ENCODE measurements at places on chromosomes 7 and 10.

DNA sequence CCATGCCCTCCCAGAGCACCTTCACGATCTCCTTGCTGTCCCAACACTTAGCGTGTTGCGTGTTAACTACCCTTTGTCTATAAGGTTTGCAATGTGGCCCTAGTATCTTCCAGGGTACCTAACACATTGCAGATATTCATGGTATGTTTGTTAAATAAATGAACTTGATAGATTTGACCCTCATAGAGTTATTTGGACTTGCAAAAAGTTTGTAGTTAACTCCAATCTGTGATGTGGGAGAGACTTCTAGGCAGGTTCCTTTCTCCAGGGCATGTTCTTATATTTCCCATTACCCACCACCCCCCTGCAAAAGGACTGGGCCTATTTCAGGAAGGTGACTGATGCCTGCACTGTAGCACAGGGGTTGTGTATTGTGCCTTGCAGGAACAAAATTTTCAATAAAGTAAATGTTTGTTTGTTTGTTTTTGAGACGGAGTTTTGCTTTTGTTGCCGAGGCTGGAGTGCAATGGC, 612 bp downstream of the HILPDA start:
- peak; percentile 8 for DNase-seq

DNA sequence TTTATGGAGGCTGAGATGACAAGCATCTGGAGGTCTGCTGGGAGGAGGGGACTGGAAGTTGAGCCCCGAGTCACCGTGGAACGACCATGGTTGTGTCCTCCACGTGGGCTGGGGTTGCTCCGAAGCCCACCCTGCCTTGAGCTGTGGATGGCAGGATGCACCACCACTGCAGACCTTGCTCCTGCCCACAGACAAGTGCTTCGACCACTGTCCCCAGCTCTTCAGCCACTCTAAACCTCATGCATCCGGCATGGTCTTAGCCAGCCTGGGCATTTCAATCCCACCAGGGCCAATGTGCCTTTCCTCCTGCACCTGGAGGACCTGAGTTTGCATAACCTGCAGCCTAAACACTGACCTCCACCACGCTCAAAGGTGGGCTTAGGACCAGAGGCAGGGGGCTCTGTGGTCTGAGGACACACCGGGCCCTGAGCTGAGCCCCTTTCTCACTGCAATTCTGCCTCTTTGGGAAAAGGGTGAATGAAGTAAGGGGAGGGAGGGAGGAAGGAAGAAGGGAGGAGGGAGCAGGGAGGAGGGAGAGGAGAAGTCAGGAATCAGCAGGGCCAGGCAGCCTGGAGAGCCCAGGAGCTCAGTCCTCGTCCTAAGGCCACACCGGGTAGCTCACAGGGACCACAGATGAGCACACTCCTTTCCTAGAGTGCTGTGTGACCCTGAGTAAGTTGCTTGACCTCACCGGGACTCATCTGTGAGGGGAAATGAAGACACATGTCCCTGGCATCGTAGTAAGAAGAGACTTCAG, 44.8 kb upstream of the DNAAF5 start:
- no peak for DNase-seq

GRCh38 chr10:95697429-95697828, 3.7 kb upstream of the TCTN3 start:
- DNase-seq: no peak

- DNase-seq: no peak
Measured at GRCh38 chr7:115289971-115290370, 368.1 kb downstream of the MDFIC start.

GRCh38 chr7:120370954-120371353, 98.0 kb downstream of the KCND2 start:
- no peak for DNase-seq

- DNase-seq: no peak
Measured at GRCh38 chr10:50211670-50212069, 39.6 kb downstream of the ASAH2 start.

- no peak for DNase-seq
Measured at GRCh38 chr7:128385988-128386925, 23.5 kb downstream of the IMPDH1 start.

DNA sequence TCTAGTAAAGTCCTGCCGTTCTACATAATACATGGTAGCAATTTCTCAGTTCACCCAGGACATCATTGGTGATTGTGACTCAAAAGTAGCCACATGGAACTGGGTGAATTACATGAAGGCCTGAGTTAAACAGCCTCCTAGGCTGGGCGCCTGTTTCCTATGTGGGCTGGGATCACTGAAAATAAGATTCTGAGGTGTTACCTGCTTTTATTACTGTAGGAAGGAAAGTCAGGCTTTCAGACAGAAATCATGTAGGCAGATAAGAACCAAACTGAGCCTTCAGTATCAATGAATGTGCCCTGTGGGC, 160.4 kb downstream of the CAMK1D start:
- DNase-seq: no peak

GRCh38 chr10:35564341-35564968, 40.7 kb upstream of the GJD4 start:
- DNase-seq: peak; percentile 57

DNA sequence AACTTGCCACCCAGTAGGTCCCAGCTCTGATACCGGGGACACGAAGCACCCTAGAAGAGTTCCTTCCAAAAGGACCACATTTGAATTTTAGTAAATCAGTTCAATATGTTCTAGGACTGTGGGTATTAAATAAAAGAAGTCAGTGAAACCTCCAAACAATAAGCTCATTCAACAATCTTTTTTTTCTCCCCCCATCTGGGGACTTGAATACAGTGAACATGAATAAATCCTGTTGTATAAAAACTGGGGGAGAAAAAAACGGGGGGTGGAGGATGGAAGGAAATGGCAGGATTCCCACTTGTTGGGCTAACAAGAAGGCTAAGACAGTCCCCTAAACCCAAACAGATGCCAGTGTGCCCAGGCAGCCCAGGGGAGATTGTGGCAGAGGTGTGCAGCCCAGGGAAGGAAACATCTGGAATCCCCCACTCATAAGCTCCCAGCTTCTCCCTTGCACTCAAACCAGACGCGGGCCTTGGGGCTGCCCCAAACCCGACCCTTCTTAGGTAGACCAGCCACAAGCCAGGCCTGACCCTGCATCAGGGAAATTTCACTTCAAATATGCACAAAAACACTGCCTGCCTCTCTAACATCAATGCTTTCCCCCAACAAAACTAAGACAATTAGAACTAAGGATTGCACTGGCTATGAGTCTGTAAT, 8.8 kb downstream of the AFAP1L2 start:
- no peak for DNase-seq

DNA sequence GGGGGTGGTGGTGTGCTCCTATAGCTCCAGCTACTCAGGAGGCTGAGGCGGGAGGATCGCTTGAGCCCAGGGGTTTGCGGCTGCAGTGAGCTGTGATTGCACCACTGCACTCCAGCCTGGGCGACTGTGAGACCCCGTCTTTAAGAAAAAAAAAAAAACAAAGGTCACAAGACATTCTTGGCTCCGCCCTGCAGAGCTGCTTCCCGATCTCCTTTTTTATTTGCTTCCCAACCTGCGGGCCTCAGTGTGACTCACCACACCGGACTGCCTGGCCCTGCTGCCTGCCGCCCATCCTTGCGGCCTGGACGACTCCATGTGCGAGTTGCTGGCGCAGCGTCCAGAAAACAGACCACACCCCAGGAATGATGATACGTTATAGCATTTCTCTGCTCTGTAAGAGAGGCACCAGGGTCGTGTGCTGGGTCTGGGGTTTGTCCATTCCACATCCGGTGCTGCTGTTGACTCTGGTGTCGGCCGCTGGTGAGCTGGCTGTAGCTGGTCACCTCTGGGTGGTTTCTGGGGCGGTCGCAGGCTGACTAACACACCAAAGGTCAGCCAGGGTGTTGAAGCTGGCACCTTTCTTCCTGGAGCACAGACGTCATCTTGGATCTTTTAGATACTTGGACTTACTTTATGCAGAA, 123.6 kb downstream of the TCF7L2 start:
- DNase-seq: no peak

GRCh38 chr7:86479144-86479543, 164.6 kb upstream of the GRM3 start:
- DNase-seq: no peak

DNA sequence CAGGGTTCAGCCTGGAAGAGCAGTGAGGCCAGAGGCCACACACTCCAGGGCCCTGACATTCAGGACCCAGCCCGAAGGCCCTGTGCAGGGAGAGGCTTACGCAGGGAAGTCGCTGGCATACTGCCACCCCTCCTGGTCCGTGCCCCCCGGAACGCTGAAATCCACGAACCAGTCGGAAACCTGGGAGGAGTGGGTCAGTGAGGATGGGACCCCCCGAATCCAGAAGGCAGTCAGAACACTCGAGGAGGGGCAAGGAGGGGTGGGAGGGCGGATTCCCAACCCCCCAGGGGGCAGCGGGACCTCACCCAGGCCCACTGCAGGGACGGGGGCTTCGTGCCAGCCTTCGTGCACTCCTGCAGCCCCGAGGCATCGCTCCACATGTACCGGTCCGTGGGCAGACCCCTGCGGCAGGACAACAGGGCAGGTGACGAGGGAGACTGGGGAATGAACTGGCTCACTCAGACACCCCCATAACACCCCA, 13.5 kb downstream of the BHLHA15 start:
- DNase-seq: no peak

DNA sequence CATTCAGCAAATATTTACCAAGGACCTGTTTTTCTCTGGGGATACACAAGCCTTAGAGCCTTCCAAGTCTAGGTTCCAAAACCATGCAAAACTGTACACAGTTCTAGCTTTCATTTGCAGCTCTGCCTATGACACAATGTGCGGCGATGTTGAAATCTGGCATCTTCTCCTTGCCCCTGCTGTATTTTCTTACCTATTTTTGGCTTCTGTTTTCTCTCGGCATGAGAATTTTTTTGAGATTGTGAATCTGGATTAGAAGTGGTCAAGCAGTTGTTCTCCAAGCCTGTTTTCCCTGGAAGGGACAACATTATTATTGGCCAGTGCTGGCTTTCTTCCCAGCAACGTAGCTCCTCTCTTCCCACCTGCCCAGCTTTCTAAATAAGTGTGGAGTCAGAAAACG, 176.3 kb downstream of the CREB5 start:
- no peak for DNase-seq

GRCh38 chr7:50285269-50285668, 19.2 kb upstream of the IKZF1 start:
- no peak for DNase-seq

GRCh38 chr10:76717141-76717540, 920.5 kb downstream of the KCNMA1 start:
- no peak for DNase-seq

DNA sequence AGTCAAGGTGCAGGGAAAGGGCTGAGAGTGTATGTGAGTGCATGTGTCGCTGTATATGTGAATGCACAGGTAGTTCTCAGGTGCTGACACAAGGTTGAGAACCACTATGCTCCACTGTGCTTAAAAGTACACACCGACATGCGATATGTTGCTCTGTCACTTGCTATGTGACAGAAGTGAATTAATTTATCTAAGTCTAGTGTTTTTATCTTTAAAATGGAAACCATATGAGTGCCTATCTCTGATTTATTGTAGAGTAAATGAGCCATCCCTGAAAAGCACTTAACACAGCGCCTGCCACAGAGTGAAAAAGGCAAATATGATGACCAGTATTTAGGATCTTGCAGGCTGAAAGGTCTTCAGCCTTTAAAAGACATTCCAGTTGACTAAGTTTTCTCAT, 4.9 kb downstream of the SLC35B4 start:
- no peak for DNase-seq

GRCh38 chr7:47389923-47390630, 191.8 kb downstream of the TNS3 start:
- no peak for DNase-seq

DNA sequence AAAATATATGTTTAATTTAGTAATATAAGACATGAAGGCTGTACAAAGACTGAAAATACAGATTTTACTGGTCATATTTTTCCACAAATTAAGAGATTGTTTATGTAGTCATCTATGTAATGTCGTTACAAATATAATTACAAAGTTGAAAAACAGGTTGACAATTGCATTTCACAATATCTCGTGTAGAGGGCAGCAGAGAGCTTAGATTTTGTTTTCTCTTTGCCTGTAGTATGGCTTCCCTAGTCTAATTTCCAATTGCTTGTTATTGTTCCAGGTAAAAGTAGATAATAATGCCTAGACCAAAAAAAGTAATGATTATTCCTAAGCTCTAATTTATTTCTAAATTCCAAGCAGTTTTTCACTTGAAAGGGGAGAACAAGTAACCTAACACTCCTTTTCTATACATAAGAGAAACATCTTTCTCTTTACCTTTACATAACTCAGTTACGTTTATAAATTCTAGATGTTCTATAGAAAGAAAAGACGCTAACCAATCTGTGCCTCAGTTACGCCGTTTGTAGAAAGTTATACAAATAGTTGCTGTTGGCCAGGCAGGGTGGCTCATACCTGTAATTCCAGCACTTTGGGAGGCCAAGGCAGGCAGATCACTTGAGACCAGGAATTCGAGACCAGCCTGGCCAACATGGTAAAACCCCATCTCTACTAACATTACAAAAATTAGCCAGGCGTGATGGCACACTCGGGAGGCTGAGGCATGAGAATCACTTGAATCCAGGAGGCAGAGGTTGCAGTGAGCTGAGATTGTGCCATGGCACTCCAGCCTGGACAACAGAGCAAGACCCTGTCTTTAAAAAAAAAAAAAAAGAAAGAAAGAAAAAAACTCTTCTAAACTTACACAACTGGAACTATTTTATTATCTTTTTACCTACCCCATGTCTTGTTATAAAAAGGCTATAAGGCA, 30.0 kb downstream of the NET1 start:
- DNase-seq: peak; percentile 67

- DNase-seq: no peak
Measured at GRCh38 chr7:159192013-159192412, 47.3 kb upstream of the VIPR2 start.

- no peak for DNase-seq
Measured at GRCh38 chr10:2173327-2173726, 436.0 kb upstream of the ADARB2 start.

GRCh38 chr7:22791204-22792158, 31.2 kb downstream of the TOMM7 start:
- peak; percentile 34 for DNase-seq

DNA sequence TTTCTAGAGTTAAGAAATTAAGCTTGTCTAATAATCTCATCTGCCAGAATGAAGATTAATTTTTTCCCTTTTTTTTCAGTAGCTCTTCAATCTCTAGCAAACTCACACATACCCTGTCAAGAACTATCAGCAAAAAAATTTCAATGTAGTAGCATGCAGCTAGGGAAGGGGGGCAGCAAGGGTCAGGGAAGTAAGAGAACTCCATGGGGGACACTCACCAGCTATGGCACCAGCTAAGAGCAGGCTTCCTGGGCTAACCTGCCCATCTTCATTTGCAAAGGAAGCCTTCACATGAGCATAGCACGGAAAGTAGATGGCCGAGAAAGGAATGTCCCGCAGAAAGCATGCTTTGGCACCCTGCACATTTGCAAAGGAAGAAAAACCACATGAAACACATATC, 190.4 kb downstream of the SLC25A13 start:
- peak; percentile 5 for DNase-seq

Measured in cardiac muscle cell (in vitro differentiated cells and primary cell).